Stimulated activated CD8-positive, alpha-beta memory T cell treated with anti-CD3 and anti-CD28 coated beads, Interleukin-7, amount 100 ng/mL, for 1 hour (primary cell): ENCODE measurements at places on chromosomes 3 and 15.
A peak's percentile ranks its signal among the peaks of the same experiment; 100 is the strongest.

GRCh38 chr3:29972320-29972993 lies 633.9 kb upstream of the TGFBR2 start:
- DNase-seq, result no peak

DNA sequence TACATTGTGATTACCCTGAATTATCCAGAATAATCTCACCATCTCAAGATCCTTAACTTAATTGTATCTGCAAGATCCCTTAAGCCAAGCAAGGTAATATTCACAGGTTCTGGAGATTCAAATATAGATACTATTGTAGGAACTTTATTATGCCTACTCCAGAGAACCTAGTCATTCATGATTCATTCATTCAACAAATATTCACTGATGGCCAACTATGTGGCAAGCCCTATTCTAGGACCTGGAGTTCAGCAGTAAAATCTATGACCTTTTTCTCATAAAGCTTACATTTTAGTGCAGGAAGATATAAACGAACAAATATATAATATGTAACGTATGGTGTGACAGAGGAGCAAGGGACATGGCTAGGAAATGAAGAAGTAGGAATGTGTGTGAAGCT lies 49.6 kb downstream of the ISL2 start:
- DNase-seq, result no peak

DNA sequence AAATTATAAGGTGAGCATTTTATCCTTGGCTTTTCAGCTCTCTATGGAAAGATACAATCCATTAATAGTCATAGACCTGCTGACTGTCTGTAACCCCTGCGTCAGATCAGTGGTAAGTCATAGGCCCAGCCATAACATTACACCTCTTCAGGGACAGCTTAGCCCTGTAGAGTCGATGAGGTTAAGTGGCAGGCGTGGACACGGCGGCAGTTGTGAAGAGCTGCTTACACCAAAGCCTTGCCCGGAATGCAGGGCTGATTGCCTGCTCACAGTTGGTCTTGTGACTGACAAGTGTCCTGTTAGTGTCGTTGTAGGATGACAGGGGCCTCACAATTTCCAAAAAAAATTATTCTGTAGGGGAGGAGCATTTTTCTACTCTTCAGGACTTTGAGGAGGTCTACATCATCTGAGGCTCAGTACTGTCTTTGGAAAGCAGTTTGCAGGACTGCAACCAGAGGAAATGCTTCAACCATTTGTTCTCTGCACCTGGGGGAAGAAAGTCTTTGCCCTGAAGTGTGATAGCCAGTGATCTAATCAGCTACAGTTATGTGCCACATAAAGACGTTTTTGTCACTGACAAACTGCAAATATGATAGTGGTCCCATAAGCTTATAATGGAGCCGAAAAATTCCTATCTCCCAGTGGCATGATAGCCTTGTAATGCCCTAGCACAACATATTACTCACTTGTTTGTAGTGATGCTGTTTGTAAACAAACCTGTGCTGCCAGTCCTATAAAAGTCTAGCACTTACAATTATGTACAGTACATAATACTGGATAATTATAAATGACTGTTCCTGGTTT lies 14.9 kb upstream of the SELENOT start:
- DNase-seq, result no peak

DNA sequence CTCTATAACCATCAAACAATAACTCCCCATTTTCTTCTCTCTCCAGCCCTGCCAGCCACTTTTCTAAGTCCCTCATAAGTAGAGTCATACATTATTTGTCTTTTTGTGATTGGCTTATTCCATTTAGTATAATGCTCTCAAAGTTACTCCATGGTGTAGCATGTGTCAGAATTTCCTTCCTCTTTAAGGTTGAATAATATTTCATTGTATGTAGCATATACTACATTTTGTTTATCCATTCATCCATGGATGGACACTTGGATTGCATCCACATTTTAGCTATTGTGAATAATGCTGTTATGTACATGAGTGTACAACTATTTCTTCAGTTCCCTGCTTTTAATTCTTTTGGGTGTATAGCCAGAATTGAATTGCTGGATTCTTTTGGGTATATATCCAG lies 138.4 kb downstream of the ATG7 start:
- DNase-seq, result no peak

DNA sequence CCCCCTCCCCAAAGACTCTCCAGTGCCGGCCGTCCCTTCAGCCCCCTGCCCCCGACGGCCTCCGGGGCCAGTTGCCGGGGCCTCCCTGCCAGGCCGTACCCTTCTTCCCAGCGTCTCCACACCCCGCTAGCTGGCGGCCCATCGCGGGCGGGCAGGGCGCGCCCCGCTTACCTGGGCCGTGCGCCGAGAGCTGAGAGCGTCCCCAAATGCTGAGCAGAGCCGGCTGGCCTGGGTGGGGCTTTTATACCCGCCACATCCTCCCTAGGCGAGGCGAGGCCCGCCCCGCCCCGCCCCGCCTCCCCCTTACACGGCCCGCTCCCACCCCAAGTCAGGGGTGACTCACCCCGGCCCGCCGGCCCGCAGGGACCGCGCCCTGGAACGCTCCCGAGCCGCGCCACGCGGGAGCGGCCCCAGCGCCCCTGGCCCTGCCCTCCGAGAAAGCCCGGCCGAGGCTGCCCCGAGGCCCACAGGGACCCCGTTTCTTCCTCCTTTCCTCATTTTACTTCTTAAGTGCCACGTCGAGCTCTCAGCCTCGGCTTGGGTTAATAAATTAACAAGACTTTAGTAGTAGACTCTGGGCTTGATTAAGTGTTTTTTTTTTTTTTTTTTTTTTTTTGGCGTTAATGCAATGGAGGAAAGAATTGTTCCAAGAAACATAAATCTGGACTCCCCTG lies at the start of gene ANXA2:
Gene ANXA2, minus strand, starts transcription at position 215 of the 674 bp plus-strand sequence. CDS start 11,911 bp downstream, outside the sequence.
- DNase-seq, result peak; percentile 67

DNA sequence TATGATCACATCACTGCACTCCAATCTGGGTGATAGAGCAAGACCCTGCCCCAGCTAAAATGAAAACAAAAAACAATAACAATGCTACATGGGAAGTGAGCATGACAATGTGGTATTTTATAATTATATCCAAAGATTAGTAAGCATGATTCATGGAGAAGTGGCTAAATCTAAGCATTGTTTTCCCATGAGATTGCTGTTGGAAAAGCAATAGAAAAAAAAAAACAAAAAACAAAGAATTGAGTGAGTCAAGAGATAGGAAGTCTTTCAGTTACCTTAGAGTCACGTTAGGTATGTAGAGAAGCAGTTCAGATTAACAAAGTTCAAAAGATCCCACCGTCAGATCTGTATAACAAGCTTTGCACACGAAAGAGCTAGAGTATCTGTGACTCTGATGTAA lies 210.3 kb upstream of the CNTN6 start:
- DNase-seq, result no peak

DNA sequence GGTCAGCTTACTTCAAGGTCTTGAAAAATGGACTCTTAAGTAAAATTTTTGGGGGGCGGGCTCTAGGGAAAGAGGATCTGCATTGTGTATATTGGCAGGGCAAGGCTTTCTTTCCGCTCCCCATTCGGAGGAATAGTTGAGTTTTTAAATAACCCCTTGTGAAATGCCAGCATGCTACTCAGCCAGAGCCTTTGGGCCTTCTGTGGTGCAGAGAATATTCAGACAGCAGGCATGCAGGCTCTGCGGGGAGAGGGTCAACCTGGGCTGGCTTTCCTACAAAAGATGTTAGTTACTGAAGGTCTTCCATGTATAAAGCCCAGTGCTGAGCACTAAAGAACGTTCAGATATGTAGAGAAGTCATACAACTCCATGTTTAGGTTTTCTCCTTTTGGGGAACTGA lies 40.6 kb downstream of the ADAMTSL3 start:
- DNase-seq, result no peak

GRCh38 chr3:121175083-121175482 lies 267.1 kb downstream of the STXBP5L start:
- no peak for DNase-seq

DNA sequence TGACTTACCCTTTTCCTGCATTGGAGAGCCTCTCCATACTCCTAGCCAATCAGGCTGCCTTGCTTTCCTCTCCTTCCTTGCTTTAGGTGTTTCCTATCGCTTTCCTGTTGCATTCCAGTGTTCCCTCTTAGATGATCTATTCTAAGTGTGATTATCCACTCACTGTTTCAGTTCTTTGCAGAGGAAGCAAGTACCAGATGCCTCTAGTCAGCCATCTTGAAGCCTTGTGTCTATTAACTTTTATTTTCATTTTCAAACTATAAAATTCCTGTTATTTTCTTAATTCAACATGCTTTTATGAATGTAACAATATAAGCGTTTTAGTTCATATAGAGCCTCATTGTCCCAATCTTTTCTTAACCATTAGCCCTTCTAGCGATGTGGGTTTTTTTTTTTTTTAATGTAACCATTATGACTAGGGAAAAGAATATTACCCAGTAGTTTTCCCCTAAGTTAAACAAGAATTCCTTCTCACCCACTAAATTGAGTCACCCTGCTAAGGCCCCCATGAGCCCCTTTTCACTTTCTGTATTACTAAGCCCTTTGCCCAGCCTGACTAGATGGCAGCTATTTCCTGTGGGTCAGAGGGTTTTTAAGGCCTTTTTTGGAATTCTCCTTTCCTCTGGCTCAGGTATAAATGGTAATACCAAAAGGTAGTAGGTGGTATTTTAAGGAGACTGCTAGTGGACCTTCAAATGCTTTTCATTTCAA lies 229.4 kb upstream of the CTNNB1 start:
- DNase-seq, result no peak
